ENCODE measurements at places on chromosomes 13 and 19.

- DNase-seq = no peak
Observed at GRCh38 chr13:39847336-39847735, 191.9 kb downstream of the COG6 start.

- no peak for DNase-seq
Observed at GRCh38 chr13:27915301-27916207, 4.2 kb upstream of the PDX1 start.

GRCh38 chr13:107650081-107650701 lies 565.1 kb downstream of the LIG4 start:
- DNase-seq = no peak

GRCh38 chr19:11434703-11435056 lies 241 bp downstream of the ODAD3 start:
- no peak for DNase-seq

DNA sequence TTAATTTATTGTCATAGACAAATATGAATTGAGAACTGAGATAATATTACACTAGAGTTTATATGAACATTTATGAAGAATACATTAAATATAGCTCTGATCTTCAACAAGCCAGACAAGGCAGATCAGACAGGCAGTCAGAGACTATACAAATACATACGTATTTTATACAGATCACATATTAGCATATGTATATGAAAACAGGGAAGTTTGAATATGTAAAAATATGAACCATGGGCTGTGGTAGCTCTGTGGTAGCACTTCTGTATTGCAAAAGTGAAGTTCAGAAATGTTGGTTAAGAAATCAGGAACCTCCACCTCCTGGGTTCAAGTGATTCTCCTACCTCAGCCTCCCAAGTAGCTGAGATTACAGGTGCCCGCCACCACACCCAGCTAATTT lies 20.7 kb downstream of the GPR180 start:
- peak; percentile 19 for DNase-seq

DNA sequence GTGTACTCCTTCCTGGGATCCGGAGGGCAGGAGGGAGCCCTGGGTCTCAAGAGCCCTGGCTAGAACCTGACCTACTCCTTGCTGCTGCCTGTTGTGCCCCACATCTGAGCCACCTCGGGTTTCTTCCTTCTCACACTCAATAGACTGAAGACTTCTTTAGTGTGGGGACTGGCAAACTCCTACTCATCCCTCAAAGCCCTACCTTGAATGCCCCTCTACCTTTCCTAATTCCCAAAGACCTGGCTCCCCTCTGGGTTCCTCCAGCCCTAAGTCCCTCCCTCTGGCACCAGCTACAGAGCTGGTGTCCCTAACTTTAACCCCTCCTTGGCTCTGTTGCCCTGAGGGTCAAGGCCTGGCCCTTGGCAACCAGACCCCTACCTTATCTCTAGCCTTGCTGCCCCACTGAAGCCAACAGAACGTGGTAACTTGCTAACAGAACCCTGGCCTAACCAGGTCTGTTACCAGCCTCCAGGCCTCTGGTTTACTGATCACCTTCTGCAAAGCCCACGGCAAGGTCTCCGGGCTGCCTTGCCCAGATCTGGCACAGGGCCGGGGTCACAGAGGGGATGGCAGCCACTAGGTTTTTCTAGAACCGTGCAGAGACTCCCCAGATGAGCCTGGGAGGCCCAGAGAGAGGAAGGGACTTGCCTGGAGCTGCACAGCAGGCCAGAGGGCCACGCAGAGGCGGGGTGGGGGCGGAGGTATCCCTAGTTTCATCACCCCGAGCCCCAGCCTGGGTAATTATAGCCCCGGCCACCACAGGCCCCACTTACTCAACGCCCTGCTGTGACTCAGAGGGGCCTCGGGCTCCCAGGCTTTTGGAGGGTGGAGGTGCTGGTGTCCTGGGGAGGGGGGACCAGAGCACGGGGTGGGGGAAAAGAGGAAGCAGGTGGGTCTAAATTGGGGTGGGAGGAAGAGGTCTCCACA lies 15.3 kb downstream of the ZBTB7A start:
- DNase-seq = no peak

GRCh38 chr19:29673451-29674371 lies 8.4 kb downstream of the PLEKHF1 start:
- DNase-seq = no peak

DNA sequence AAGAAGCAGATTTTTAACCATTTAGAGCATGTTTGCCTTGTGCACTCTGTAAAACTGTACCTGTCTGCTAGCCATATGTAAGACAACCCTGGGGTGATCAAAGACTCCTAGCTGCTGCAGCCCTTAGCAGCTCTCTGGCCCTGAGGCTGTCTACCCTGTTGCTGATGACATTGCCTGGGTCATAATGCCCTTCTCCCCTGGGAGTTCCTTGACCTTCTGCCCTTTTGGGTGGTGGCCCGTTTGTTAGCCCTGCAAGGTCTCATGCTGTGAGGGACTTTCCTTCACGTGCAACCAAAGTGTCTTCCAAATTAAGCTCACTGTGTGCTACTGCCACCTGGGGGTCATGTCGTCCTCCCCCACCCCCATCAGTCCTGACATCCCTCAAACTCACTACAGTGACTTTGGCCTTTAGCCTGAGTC lies 7.4 kb downstream of the GPC6 start:
- DNase-seq = no peak

- DNase-seq = no peak
Observed at GRCh38 chr13:30375265-30375835, 46.9 kb upstream of the UBE2L5 start.

GRCh38 chr13:98954313-98954712 lies 23.6 kb downstream of the DOCK9 start:
- no peak for DNase-seq

DNA sequence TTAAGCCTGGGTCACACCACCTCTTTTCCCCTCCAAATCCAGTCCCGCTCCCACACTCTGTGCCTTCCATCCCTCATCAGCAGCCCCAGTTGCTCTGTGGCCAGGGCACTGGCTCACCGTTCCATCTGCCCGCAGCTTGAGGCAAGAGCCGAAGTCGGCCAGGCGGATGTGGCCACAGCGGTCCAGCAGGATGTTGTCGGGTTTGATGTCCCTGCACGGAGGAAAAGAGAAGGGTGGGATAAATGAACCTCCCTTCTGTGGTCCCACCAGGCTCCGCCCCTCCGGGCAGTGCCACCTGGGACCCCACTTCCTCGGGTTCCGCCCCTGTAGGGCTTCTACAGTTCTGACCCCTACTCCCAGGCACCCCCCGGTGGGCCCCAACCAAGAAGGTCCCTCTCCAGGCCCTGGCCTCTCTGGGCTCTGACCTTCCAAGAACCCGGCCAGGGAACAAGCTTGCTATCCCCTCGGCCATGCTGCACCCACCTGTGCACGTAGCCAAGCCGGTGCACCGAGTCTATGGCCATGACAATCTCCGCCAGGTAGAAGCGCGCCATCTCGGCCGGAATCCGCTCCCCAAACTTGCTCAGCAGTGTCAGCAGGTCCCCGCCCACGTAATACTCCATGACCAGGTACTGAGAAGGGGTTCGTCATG lies 4.2 kb downstream of the DMPK start:
- no peak for DNase-seq

GRCh38 chr13:91242652-91243051 lies 104.8 kb upstream of the MIR17HG start:
- no peak for DNase-seq

GRCh38 chr19:1978346-1978894 lies 37.1 kb downstream of the BTBD2 start:
- no peak for DNase-seq

DNA sequence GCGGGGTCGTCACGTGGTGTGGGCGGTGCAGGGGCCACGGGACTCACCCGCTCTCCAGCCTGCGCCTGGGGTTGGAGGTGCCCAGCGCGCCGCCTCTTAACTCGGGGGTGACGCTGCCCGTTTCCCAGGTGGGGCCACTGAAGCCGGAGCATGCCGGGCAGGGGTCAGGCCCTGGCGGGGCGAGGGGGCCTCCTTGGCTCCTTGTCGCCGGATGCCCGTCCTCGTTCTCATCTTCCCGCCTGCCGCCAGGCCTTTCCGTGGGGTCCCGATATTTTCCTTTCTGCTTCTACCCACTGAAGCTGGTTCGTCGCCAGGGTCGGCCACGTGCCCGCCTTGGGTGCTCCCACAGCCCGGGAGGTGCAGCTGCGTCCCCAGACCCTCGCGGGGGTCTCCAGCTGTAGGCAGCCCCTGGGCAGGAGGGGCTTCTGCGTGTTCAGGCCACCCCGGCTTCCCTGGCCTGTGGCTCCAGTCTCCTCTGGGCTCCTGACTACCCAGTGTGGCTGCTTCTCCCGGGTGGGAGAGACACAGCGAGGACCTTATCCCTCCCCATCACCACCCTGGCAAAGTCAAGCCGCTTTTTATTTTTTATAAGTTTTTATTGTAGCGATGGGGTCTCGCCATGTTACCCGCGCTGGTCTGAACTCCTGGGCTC lies 772 bp downstream of the FAM174C start:
- no peak for DNase-seq

DNA sequence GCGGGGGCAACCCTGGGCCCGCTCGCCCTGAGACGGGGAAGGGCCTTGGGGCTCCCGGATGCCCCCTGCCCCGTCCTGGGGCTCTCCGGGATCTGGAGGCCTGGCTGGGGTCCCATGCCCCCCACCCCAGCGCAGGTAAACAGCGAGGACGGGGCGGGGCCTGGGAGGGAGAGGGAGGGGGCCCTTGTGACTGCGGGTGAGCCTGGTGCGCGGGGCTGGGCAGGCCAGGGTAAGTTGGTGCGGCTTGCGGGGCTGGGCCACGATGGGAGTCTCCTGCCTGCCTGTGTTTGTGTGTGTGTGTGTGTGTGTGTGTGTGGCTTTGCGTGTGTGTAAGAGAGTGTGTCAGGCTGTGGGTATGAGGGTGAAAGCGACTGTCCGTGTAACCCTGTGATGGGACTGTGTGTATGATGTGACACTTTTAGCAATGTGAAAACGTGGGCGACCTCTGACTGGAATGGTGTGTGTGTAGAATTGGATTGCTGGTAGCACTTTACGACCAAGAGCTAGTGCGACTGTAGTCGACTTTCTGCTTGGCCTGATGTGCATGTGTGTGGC lies 426 bp downstream of the KLC3 start:
- no peak for DNase-seq

- DNase-seq = peak; percentile 31
Observed at GRCh38 chr19:51460164-51460992, 2.1 kb upstream of the SIGLEC8 start.

DNA sequence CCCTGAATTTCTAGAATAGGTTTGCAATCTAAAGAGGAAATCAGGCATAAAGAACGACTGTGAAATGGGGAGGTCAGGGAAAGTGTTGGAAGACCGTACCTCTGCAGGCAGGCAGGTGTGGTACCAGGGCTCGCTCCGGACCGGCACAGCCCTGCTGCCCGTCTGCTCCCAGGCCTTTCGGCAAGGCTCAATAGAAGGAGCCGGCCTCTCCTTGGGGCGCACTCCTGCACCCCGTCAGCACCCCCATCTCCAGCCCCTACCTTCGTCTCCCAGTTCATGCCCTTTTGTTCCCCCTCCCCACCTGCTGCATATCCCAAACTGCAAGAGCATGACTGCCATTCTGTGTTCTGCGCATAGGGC lies 139.8 kb upstream of the SOX1 start:
- DNase-seq = no peak

DNA sequence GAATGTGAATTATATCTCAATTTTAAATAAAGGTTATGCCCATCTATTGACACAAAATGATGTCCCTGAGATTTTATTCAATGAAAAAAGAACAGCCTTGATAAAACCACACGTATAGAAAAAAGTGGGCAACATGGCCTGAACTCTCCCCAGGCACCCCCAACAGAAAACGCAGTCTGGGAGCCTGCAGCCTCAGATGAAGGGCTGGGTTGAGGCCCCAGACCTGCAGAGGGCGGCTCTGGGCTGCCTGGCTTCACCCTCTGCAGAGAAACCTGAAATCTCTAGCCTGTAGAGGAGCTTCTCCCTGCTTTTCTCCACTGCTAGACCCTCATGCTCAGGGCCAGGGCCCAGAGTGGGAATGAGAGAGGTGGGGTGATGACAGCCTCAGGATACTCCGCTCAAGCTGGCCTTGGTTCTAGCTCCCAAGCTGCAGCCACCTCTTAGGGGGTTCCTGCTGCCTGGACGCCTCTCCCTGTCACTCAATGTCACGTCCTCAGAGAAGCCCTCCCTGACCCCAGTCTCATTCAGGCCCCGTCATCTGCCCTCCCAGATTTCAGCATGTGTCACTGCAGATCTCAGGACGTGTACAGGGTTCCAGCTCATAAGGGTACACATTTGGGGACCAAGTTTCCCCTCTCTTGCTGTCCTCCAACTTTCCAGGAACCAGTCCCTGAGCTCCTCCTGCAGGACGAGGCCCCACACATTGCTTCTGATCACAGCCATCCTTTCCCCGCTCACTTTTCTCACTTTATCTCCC lies 1.8 kb downstream of the MBD3 start:
- no peak for DNase-seq

GRCh38 chr13:23449398-23450162 lies 16.1 kb upstream of the SACS start:
- DNase-seq = no peak

- no peak for DNase-seq
Observed at GRCh38 chr19:10107817-10108367, 1.7 kb downstream of the PPAN start.

DNA sequence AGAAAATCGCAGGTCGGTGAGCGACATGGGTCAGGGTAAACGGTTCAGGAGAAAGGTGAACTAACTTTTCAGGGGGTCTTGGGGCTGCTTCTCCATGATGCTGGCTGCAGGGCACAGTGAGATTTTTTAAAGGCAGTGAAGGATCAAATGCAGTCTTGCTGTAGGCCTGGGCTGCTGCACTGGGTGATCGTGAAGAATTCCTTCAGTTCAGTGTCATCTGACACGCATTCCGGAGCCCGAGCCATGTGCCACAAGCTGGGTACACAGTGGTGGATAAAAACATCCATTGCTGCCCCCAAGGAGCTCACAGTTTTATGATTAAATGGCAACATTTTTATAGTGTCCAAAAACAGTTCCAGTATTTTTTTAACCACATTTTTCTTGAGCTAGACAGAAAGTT lies 56.3 kb upstream of the GPR12 start:
- no peak for DNase-seq

GRCh38 chr19:5237190-5237780 lies 103.3 kb downstream of the PTPRS start:
- no peak for DNase-seq

GRCh38 chr19:49591731-49592485 lies 926 bp downstream of the PRR12 start:
- no peak for DNase-seq

DNA sequence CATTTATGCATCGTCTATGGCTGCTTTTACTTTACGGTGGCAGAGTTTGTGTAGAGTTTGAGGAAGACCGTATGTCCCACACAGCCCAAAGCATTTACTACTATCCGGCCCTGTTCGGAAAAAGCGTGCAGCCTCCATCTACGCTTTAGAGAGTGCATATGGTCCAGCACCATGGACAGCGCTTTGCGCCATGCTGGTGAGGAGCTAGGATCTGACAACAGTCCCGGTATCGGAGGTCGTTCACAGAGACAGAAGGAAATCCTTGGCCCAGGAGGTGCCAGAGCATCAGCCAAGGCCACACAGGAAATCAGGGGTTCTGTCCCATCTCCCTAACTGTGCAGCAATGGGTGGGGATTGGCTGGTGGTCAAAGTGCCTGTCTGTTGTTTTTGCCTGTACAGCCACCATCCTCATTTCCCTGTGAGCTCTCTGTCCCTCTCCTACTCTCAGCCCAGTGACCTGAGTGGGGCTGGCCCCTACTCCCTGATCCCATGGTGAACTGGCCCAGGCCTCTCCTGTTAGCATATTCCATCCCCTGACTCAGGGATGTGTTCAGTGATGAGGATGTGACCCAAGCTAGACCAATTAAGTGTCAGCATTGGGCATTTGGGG lies 16.2 kb upstream of the PRODH2 start:
- no peak for DNase-seq

- DNase-seq = no peak
Observed at GRCh38 chr19:5424192-5424973, 30.8 kb upstream of the ZNRF4 start.

- DNase-seq = no peak
Observed at GRCh38 chr13:23202383-23202782, 21.6 kb downstream of the SGCG start.

GRCh38 chr13:67642657-67643056 lies 412.5 kb upstream of the PCDH9 start:
- DNase-seq = no peak

All from GF-D8 (cell line).